Stimulated activated CD4-positive, alpha-beta T cell treated with anti-CD3 and anti-CD28 coated beads, TNF-alpha, amount 100 ng/mL, for 24 hours (primary cell): ENCODE measurements at places on chromosomes 7 and 10.

DNA sequence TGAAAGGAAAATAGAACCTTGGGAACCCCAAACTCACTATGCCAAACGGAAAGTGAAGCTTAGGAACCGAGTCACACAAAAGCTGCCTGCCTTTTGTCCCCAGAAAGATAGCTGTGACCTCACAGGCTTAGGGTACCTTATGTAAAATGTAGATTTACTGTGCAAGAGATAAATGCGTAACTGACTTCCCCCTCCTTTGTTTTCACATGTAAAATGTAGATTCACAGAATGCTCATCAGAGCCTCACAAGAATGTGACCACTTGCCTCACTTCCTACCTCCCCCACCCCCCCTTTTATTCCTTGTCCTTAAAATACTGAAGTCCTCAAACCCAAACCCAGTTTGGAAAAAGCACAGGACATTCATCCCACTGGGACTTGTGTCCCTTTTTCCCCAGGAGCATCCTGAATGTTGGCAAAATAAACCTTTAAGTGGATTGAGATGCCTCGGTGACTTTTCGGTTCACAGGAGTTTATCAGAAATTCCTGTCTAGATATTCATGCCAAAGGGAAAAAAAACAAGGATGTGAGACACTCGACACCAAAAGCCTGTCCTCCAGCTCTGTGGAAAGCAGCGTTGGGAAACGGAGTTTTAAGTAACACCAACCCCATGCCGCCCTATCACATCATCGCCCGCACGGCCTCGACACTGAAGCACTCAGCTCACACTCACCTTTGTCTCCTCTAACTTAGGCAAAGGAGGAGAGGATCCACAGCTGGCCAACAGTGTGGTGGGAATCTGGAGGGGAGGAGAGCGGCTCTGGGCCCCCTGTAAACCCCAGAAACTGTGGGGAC lies 45.9 kb downstream of the SVIL start:
- no peak for DNase-seq

DNA sequence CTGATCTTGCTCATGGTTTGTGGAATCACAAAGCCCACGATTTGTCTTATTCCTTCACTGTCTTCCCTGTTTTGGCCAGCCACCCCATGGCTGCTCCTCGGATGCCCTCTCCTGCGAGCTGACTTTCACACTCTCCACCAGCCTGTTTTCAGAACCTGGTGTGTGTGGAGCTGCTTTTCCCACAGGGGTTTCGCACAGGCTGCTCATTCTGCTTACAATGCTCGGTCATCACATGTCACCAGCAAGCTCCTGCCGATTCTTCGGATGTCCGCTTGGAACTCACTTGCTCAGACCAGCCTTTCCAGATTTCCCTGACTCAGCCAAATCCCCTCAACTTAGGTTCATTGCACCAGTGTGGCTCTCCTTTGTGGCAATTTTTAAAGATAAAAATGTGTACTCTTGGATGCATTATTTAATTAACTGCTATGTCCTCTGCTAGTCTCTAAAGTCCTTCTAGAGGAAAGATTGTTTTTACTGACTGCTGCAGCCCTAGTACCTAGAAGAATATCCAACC lies 1018.6 kb upstream of the LRRTM3 start:
- DNase-seq = no peak

DNA sequence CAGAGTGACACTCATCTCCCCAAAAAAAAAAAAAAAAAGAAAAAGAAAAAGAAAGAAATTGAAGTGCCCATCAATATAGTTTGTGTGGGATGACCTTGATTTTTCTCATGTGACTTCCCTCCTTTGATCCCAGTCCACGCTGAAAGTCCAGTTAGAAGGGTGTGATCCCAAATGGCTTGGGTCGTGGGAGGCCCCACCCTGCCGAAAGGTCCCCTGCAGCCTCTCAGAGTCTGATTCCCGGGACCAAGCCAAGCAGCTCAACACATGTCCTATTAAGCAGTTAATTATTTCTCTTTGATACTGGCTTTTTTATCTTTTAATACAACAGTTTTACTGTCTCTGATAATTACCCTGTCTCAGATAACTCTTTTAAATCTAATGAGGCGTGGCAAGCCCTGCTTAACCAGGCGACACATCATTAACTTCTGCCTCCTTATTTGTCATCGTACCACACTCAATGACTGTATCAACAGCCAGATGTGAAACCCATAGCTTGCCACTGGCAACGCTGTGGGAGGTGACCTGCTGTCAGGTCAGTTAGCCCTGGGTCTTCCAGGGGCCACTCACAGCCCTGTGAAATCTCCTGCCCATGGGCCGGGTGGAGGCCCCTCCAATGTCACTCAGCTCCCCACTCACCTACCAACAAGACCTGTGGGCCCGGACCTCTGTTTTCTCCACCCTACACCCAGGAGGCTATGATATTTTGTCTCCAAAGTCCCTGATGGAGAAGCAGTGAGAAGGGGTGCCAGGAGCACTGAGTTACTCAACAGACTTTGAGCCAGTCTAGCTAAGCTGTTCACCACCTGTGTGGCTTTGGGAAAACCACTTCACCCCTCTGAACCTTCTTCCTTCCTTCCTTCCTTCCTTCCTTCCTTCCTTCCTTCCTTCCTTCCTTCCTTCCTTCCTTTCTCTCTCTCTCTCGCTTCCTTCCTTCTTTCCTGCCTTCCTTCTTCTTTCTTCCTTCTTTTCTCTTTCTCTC lies 110.0 kb upstream of the SFMBT2 start:
- no peak for DNase-seq

DNA sequence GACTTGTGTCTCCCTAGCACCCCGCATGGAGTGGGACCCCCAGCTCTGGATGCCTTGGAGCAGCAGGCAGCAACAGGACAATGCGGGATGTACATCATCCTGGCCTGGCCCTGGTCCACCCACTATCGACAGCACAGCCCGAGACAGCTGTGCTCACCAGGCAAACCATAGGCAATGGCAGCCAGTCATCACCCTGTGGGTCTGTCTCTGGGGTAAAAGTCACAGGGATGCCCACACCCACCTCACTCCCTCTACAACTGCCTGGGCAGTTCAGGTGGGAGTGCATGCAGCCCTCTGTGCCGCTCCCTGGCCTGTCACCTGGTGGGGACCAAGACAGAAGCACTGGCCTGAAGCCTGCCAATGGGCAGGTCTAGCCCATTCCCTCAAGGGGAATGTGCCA lies 147.8 kb downstream of the GRID1 start:
- no peak for DNase-seq

DNA sequence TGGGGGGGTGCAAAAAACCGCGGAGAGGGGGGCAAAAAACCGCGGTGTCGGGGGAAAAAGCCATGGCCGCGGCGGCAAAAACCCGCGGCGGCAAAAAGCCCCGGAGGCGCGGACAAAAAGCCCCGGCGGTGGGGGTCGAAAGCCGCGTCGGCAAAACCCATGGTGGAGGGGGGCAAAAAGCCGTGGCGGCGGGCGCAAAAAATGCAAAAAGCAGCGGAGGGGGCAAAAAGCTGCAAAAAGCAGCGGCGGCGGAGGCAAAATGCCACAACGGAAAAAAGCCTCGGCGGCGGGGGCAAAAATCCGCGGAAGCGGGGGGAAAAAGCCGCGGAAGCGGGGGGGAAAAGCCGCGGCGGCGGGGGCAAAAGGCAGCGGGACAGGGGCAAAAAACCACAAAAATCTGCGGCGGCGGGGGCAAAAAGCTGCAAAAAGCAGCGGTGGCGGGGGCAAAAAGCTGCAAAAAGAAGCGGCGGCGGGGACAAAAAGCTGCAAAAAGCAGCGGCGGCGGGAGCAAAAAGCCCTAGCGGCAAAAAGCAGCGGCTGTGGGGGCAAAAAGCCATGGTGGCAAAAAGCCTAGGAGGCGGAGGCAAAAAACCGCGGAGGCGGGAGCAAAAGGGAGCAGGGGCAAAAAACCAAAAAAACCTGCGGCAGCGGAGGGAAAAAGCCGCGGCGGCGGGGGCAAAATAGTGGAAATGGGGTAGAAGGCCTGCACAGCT lies 418.9 kb downstream of the ZNF716 start:
- DNase-seq = no peak

GRCh38 chr10:125375210-125375609 lies 214.8 kb upstream of the CTBP2 start:
- no peak for DNase-seq

GRCh38 chr7:20276705-20277472 lies 53.8 kb upstream of the ITGB8 start:
- DNase-seq = no peak

- DNase-seq = no peak
Measured at GRCh38 chr7:132735476-132735875, 159.2 kb upstream of the PLXNA4 start.

- DNase-seq = no peak
Measured at GRCh38 chr7:88212918-88213317, 6.9 kb downstream of the SRI start.

DNA sequence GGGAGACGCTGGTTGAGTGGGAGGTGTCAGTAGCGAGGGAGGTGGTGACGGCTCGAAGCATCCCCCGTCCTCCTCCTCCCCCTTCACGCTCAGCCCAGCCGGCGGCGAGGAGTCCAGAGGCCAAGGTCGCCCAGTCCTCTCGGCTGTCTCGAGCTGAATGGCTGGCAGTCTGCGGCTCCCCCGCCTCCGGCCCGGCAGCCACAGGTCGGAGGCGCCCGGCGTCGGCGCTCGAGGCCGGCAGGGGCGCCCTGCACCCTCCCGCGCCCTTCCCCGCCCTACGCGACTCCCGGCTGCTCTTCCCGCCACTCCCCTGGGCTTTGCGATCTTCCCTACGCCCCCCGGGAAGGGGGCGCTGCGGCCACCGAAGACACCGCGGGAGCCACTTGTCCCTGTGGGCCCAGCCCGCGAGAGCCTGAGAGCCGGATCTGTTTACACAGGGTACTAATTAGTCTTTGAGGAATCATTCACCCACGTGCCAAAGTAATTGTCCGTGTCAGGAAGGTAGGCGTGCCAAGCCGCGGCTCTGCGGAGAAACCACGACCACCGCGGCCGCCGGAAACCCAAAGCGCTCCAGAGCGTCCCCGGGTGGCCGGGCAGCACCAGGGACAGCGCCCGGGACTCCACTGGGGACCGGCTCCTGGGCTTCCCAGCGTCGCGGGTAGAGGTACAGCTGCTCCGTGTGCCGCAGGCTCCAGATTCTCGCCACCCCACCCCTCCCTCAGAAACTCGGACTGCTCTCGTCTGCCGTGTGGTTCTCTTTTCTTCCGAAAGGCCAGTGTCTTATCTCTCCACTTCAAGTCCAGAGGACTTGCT lies at the start of gene NXPH1:
TSS of gene NXPH1 (plus strand) at position 133 of the 813 bp plus-strand sequence.
- no peak for DNase-seq

- no peak for DNase-seq
Measured at GRCh38 chr10:110215286-110216170, 8.1 kb downstream of the MXI1 start.

- no peak for DNase-seq
Measured at GRCh38 chr10:121457729-121458128, 140.5 kb downstream of the FGFR2 start.

- DNase-seq = no peak
Measured at GRCh38 chr10:104089621-104090020, 3.9 kb upstream of the COL17A1 start.

GRCh38 chr10:111246136-111246535 lies 169.3 kb downstream of the ADRA2A start:
- no peak for DNase-seq

DNA sequence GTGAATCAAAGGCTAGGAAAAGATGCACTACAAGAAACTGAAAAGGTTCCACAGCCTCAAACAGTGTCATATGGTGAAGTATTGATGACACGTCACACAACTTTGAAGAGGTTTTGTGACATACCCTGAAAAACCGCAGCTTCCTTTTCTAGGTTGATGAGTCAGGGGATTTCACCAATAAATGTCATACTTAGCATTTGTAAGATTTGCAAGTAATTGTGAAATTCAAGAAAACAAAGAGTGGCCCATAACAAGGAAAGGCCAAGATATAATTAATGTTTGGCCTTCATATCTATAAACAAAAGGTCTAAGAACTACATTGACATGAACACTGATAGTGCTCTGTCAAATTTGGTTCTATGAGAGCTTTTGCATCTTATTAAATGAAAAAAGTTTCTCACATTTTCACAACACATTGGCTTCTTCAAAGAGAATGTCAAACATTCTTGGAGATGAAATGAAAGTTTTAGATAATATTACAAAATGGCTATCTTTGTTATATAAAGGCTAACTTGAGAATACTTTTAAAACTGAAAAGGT lies 62.0 kb upstream of the NAMPT start:
- DNase-seq = no peak

DNA sequence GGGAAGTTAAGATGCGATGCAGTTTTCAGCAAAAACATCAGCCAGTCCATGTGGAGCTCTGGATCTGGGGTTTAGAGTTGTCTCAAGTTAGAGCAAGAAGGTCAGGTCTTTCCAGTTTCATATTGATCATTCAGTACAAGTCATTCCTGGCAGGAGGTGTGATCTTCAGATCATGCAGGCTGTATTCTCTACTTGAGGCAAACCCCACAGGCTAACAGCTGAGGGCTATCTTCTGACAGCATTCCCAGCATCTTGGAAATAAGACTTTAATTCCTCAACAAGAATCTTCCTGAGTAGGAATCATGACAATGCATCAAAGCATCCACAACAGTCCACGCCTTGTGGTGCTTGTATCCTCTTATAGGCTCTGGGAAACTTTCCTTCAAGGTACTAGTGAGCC lies 94.9 kb upstream of the ZNF438 start:
- DNase-seq = no peak

- DNase-seq = no peak
Measured at GRCh38 chr7:153190452-153190851, 430.9 kb downstream of the ACTR3B start.

DNA sequence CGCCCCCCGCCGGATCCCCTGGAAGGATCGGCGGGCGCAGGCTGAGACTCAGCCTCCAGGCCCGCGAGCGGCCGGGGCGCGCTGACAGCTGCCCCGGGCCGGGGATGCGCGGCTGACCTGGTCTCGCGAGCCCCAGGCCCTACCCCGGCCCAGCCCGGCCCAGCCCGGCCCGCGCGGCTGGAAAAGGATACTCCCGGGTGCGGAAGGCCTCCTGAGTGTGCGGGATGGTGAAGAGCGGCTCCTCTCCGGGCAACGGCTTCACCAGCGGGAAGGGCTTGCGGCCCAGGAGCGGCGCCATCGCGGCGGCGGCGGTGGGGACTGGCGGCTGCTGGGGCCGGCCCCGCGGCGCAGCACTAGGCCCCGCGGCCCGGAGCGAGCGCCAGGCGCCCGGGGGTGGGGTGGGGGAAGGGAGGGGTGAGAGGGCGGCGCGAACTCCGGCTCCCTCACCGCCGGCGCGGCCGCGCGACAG lies 423 bp downstream of the BAZ1B start:
- peak; percentile 31 for DNase-seq

- DNase-seq = no peak
Measured at GRCh38 chr10:30017556-30017955, 41.8 kb downstream of the JCAD start.

DNA sequence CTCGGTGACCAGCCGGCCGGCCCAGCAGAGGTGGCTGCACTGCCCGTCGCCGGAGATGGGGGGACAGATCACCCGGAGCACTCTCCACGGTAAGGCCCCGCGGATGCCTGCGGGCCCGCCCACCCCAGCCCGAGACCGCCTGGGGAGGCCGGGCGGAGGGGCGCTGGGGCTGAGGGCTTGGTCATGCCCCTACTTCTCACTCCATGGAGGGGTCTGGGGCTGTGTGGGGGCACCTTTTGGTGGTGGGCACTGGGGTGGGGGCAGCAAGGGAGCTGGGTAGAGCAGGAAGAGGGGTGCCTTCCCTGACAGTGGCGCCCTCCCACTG lies 61.8 kb downstream of the NEURL1 start:
- DNase-seq = no peak
